ENCODE measurements at places on chromosomes 1 and 21.

GRCh38 chr1:116112388-116113140, 1.4 kb downstream of the MAB21L3 start:
- DNase-seq: no peak

DNA sequence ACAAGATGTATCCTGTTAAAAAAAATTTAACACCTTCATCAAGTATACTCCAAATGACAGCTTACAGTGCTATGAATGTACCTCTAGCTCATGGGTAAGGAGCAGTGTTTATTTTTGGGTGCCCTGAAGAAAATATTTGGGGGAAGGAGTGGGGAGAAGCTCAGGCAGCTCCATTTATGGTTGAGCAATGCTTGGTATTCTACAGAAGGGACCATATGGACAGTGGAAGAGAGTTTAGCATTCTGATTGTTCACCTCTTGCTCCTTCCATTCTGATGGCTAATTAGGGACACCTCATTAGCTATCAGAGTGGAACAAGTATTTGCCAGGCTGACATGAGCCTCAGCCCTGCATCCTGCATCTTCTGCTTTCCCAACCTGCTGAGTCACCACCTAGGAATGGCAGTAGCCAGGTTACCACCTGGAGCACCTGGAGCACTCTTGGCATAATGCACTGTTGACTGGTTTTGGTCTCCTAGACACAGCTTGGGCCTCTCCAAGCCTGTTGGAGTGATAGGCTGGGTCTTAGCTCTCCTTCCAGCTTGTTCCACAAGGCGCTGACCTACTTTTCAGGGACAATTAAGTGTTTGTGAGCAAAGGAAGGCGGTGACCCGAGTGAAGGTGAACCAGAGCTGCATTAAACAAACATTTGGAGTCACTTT, 62.0 kb upstream of the MACF1 start:
- no peak for DNase-seq

DNA sequence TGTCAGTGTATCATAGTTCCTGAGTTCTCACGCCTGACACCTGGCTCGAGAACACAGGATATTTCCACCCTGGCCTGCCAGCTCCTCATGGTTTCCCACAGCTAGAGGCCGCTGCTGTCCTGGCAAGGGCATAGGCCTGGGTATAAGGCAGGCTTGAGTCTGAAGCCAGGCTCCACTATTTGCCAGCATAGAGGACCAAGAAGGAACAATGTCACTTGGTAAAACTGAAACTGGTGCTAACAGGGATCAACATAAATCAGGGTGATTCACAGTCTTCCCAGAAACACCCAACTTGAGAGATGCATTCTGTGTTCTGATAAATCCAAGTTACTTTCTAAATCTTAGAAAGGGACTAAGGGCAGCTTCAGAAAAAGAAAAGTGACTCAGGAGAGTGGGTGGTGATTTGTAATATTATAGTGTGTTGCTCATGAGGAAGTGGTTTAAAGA, 6.9 kb upstream of the S100A2 start:
- peak; percentile 63 for DNase-seq

GRCh38 chr1:178310685-178311105, 186.1 kb downstream of the CLEC20A start:
- DNase-seq: no peak

Data from stimulated activated CD4-positive, alpha-beta T cell treated with anti-CD3 and anti-CD28 coated beads, Interleukin-4, amount 100 ng/mL, for 24 hours (primary cell).